Amygdala (tissue), 56 donors: ENCODE measurements at places on chromosomes 11 and 22.

DNA sequence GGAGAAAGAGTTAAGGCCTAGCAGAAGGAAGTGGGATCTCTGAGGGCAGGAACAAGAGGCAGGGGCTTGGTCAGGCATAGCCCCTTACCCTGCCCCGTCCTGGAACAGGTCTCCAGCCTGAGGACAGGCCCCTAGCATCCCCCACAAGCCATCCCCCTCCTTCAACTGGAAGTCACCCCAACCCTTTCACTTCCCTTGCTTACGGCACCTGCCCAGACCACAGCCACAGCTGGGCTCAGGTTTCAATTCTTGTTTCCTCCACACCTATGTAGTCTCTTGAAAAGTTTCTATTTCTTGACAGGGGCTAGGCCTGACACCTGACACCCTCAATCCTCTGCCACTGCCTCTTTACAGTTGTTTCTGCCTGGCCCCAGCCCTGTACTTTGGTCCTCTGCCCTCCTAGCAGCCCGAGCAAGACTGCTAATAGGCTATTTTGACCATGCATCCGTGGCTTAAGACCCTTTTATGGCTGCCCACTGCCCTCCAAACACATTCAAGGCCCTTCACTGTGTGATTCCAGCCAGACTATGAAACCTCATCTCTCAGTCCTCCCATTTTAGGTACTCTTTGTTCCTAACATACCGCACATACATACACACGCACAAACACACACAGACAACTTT is 10.9 kb upstream of the FCHSD2 start:
- DNase-seq, result no peak

GRCh38 chr22:16806401-16806800 is 18.8 kb downstream of the XKR3 start:
- DNase-seq, result no peak

- DNase-seq, result no peak
Observed at GRCh38 chr22:45585437-45585755, 82.7 kb downstream of the FBLN1 start.

GRCh38 chr11:117816846-117817367 is 7.6 kb downstream of the FXYD2 start:
- DNase-seq, result no peak

GRCh38 chr11:67375320-67376055 is 2.1 kb upstream of the CLCF1 start:
- DNase-seq, result no peak

- no peak for DNase-seq
Observed at GRCh38 chr11:130308886-130309285, 5.8 kb downstream of the ZBTB44 start.

DNA sequence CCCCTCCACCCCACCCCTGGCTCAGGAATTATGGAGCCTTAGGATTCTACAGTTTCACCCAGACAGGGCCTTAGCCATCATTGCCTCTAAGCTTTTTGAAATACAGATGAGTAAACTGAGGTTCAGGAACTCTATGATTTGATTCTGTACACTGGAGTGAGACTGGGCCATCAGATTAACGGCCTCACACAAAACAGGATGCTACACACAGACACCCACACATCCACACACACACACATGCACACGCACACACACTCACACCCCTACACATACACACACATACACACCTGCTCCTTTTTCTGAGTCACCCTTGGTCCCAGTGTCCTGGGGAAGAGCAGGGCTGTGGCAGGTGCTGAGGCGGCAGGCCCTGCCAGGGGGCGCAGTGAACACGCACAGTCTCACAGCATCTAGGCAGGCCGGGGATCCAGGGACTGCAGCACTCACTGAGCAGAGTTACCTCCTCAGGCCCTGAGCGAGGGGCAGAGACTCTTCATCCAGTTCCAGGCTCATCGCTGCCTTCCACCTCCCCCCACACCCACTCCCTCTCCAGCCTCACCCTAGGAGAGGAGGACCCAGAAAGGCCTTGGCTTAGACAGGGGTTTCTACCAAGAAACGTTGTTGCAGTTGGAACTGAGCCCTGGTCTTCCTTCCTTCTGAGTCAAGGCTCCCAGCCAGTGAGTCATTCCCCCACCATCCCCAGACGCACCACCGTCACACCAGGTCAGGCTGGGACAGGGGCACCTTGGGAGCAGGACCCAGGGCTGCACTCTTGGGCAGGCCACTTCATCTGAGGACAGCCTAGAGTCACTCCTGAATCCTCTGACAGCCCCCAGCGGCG is 89.8 kb upstream of the PARVA start:
- DNase-seq, result no peak

- no peak for DNase-seq
Observed at GRCh38 chr22:42905217-42905616, 48.1 kb upstream of the ARFGAP3 start.

- no peak for DNase-seq
Observed at GRCh38 chr11:43316451-43316850, 4.7 kb downstream of the API5 start.

- DNase-seq, result no peak
Observed at GRCh38 chr22:29617922-29618629, 14.6 kb downstream of the NF2 start.

GRCh38 chr11:57801183-57801485 is 39.5 kb downstream of the CTNND1 start:
- DNase-seq, result no peak

DNA sequence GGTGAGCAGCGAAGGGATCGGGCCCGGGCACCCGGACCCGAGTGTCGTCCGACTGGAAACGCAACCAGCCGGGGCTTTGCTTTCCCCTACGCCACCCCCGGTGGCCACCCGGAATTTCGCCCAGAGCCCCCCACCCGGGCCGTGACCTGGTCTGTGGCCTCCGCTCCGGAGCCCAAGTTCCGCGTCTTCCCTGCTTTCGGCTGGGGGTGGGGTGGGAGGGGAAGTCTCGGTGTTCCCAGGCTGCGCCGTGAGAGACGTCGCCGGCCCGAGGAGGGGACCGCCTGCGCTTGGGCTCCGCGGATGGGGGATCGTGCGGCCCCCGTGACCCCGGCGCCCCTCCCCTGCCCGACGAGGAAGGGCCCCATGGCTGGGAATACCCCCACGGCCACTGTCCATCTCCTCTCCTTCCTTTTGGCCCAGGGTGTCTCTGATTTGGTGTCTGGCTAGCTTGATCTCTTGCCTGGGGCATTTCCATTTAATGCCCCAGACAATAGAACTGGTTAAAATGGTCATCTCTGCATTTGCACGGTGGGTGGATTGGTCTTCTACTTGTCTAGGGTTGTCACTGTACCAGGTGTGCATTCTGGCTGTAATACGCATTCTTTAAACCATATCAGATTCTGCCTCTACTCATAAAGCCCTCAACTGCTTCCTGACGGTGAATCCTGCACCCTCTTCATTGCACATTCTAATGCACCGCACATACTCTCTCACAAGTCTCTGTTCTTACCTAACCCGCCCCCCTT is 789 bp downstream of the SIK2 start:
- no peak for DNase-seq

DNA sequence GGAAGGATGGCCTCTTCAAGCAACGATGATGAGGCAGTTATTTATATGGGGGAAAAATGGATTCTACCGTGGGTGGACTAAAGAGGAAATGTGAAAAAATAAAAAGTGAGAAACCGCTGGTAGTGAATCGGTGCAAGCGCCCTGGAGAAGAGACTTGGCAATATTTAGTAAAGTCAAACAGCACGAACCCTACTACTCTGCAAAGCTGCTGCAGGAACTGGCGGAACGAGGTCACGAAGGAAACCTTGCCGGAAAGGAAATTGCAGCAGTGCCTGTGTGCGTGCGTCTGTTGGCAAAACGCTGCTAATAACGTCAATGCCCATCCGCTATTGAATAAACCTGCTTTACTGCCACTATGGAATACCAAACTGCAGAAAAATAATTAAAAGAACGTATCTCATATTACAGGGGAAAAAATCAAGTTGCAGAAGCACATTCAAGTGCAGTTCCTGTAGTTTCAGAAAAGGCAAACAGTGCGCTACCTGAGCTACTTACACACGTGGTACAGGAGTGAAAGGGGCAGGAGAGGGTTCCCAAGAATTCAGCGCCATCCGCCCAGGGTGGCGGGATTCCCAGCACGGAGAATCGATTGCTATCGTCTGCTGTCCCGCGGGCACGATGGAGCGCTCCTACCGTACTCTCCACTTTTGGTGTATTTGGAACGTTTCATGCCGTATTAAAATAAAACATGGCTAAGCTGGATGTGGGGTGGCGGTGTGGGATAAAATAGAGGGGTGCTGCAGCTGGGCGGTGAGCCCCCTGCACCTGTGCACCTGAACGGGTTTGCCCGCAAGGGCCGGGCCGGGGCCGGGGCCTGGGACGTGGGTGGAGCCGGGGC is 585 bp upstream of the NADSYN1 start:
- no peak for DNase-seq

- no peak for DNase-seq
Observed at GRCh38 chr11:69500285-69501120, 19.0 kb downstream of the LINC01488 start.

DNA sequence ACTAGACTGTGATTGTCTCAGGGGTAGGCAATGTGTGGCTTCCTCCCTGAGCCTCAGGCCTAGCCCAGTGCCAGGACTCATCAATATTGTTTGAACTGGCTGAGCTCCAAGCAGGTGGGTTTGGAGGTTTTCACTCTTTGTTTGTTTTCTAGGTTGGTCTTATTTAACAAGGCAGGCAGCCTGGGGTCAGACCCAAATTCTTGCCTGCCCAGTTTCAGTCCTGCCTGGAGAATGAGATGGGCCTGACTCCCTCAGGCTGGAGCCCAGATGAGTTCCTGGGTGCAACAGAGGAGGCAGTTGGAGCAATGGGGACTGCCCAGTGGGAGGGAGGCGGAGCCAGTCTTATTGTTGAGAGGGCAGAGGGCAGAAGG is 28.3 kb upstream of the TP53I11 start:
- no peak for DNase-seq

GRCh38 chr11:37110385-37110784 is 512.3 kb upstream of the RAG2 start:
- no peak for DNase-seq

- DNase-seq, result no peak
Observed at GRCh38 chr11:69697469-69697843, 6.4 kb downstream of the FGF19 start.

DNA sequence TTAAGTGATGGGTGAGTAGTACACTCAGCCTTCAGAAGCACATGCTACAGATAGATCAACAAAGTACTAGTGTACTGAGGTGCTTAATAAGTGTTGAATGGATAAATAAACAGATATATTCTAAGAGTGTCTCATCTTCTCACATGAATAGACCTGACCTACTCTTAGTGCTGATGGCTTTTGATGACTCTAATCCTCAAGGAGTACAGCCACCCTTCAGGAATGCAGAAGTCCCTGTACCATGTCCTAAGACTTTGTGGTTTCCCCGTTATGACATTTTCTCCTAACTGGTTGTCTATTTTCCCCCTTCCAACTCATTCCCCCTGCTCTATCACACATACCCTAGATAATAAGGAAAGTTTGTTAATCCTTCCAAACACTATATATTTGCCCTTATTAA is 61.6 kb downstream of the C11orf65 start:
- DNase-seq, result no peak

DNA sequence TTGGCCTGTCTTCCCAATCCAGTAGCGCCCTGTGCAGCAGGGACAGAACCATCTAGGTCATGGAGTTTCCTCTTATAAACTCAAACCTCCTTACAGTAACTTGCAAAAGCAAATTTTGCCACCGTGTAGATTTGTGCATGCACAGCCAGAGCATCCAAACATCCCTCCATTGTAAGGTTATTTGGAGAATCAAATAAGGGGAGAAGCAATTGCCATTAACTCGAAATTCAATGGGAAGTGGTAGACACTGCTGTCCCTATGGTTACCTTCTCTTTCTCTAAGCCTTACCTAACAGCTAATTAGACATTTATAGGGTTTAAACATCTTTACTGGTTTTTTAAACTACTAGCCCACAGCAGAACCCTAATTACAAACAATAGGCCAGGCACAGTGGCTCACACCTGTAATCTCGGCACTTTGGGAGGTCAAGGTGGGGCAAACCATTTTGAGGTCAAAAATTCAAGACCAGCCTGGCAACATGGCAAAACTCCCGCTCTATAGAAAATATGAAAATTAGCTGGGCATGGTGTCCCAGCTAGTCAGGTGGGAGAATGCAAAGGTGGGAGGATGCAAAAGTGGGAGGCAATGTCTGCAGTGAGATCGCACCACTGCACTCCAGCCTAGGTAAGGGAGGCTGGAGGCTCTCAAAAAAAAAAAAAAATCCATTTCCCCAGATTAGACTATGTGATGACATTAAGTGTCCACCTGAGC is 6.6 kb downstream of the HSPA8 start:
- DNase-seq, result no peak

- no peak for DNase-seq
Observed at GRCh38 chr22:29604076-29604360, 585 bp downstream of the NF2 start.

GRCh38 chr22:21902296-21903087 is 35.0 kb upstream of the MAPK1 start:
- no peak for DNase-seq

DNA sequence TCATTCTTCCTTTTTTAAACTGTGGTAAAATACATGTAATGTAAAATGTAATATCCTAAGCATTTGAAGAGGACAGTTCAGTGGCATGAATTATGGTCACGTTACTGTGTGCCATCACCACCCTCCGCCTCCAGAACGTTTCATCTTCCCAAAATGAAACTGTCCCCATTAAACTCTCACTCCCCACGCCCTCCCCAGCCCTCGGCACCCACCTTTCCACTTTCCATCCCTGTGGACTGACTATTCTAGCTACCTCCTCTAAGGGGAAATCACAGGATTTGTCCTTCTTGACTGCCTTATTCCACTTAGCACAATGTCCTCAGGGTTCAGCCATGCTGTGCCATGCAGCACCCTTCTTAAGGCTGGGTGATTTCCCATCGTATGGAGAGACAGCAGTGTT is 1509.5 kb downstream of the BRD1 start:
- DNase-seq, result no peak

DNA sequence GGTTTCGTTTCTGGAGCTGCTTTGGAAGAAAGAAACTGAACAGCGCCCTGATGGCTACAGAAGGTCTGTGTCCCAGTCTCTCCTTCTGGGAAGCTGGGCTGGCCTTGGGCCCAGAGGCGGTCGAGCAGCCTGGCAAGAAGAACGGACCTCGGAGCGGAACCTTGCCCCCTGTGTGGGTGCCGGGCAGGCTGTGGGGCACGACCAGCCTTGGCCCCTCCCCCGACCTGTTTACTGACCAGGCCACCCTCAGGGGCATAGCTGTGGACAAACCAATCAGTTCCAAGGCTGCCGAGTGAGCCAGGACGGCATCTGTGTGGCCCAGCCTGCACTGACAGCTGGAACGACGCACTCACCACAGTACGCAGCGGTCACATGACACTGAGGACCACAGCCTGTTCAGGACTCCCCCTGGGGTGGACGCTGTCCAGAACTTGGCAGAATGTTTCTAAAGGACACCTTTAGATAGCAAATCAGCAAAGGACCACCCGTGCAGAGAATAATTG is 7.2 kb downstream of the PIM3 start:
- no peak for DNase-seq

- no peak for DNase-seq
Observed at GRCh38 chr11:64025205-64025604, 10.5 kb upstream of the FLRT1 start.

- no peak for DNase-seq
Observed at GRCh38 chr11:59574467-59574866, 41.1 kb downstream of the OSBP start.
